ENCODE measurements at places on chromosomes 6 and 20.

DNA sequence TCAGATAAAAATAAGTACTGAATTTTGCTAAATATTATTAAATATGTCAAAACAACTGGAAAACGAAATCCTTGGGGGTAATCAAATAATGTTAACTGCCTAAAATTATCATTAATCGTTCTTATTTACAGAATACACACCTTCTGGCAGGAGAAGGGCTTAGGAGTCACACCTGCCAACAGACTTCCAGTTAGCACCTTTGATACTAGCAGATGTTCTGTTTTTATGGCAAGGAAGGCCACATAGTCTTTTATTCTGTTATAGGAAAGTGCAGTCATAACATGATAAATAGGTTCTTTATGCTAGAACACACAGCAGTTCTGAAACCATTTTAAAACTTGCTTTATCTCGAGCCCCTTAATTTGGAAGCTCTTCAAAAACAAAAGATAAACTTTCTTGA is 464.1 kb downstream of the UTRN start:
- no peak for DNase-seq

- DNase-seq: no peak
These were observed 927.4 kb downstream of the KIF16B start for GRCh38 chr20:15645816-15646215.

DNA sequence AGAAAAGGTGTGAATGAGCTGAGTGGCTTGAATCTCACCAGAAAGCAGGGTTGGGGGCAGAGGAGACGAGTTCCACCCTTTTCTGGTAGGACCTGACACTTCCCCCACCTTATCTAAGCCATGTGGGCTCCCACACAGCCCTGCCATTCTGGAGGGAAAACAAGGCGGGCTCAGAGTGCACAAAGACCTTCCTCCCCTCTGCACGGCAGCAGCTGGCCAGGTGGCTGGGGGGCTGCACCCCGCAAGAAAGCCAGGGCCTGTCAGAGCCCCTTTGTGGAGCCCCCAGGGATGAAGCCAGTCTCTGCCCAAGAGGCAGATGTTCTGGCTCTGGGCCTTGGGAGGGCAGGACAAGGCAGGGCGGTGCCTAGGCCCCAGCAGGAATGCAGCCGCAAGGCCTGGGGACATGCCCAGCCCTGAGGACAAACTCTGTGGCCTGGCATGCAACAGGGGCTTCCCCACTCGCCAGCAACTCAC is 48.4 kb upstream of the DSN1 start:
- DNase-seq: no peak

GRCh38 chr6:28563430-28564095 is 37.9 kb downstream of the GPX5 start:
- DNase-seq: no peak

DNA sequence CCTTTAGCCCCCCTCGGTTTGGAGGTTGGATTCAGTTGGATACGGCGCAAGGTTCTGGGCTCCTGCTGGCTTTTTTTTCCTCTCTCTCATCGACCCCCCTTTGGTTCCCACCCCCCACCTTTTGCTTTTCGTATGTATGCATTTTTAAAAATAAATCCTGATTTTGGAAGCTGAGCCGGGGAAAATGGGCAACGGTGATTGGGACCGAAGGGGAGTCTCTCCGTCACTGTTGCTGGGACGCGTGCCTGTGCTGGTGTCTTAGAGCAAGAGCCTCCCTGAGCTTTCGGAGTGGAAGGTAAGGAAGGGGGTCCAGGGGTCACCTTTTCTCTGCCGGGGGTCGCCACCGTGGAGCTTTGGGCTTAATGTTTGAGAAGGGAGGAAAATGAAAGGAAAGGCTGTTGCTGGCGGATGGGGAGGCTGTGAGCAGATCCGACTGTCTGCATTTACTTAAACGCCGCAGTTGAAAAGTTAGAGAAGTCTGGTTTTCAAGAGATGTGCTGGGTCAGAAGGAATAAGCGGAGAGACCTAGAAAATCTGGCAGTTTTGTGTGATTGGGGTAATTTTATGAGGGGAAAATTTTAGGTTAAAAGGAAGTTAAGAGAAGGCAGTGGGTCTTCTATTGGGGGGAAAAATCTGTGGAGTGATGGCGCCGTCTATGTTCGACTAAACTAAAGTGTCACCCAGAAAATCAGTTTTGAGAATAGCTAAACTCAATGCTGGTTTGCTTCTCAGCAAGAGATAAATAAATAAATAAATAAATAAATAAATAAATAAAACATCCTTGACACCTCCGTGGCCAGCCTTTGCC is 828 bp downstream of the ADGRB3 start:
- DNase-seq: no peak

DNA sequence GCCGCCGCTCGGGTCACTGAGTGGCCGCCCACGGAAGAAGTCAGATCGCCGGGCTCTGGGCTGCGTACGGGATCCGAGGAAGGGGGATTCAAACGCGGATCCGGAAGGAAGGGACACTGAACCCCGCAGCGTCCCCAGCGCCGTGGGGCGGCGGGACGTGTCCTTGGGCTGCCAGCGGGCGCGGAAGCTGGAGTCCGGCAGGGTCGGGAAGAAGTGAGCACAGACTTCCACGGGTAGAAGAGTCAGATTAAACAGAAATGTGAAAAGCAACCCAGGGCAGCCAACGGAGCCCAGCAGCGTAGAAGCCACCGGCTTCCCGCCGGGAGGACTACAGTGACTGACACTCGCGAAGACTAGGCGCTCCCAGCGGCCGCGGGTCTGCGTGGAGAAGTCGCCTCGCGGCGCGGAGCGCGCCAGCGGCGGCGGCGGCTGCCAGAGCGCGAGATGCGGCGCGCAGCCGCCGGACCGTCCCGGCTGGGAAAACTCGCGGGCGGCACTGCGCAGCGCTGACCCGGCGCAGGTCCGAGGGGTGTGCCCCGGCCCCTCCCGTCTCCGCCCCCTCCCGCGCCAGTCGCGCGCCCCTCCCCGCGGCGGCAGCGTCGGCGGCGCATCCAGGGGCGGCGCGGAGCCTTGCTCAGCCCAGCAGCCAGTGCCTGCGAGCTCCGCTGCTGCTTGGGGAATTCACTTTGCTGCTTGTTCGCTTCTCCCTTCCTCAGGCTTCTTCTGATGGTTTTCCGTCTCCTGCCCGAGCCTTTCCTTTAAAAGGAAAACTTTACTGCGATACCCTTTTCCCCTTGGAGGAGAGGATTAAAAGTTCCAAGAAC is at the start of gene SAMD5:
Gene SAMD5 (plus strand): TSS at position 649 of the 824 bp plus-strand sequence. CDS start 239 bp downstream, outside the sequence.
- DNase-seq: no peak

DNA sequence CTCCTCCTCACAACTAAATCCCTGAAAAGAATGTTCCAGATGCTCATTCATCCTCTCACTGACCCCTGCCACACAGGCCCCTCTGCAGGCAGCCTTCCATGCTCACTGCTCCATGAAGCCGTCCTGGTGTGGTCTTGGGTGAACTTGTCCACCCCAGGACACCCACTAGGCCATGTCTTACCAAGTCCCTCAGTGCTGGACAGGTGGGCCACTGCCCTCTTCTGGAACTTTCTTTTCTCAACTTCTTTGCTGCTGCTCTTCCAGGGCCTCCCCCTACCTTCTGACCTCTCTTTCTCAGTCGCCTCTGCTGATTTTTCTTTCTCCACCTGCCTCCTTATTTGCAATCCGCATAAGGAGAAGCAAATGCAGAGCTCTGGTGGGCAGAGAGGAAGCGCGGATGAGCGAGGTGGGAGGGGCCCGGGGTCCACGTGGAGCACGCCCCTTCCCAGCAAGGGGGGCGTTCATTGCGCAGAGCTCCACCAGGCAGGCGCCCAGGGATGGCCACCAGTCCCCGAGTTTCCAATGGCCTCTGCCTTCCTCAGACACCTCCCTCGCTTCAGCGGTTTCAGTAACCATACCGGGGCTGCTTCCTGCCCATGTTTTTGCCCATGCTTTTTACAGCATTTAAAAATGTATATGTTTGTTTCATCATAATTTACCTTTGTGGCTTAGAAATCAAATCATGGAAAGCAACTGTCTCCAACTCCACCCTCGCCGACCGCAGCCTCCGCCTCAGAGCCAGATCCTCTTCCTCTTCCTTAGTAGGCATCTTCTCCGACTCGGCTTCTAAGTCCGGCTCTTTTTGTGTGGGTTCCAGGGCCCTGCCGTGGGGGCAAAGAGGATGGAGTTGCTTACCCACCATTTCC is 129.6 kb downstream of the ZDHHC14 start:
- no peak for DNase-seq

GRCh38 chr20:32364554-32365208 is 6.5 kb downstream of the ASXL1 start:
- DNase-seq: no peak

- no peak for DNase-seq
These were observed 96.4 kb downstream of the BANF2 start for GRCh38 chr20:17796091-17796563.

- no peak for DNase-seq
These were observed 42.0 kb downstream of the PREX1 start for GRCh38 chr20:48785801-48786200.

GRCh38 chr20:44495802-44496481 is 20.3 kb downstream of the TTPAL start:
- DNase-seq: peak; percentile 32

DNA sequence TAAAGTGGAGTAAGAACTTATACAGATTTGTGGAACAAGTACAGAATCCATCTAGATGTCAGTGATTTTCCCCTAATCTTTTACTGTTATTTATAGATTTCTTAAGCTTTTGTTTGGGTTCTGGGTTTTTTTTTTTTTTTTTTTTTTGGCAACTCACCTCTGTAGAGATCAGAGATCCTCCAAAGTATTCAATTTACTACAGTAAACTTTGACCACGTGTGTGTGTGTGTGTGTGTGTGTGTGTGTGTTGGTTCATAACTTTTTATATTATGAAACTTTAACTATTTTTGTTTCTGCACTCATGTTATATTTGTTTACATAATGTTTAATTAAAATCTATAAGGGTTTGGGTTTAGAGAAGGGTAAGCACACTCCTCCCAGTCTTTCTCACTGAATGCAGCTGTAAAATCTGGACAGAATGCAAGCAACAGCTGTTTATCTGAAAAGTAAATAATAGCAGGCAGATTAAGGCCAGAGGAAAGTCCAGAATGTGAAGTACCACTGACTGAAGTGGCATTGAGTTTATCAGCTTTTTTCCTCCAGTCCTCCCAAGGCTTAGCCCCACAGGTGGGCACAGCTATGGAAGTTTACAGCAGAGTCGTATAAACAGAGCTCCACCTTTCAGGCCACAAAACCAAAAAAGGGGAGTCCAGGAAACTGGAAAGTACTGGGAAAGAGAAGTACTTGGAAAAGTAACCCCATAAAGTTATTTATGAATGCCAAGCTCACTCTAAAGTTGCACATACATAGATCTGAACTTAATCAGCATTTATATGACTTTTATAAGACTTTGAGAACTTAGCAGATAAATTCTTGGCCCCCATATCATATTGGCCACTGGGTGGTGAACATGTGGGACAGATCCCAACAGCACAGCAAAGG is 43.0 kb upstream of the CD2AP start:
- no peak for DNase-seq

GRCh38 chr20:58930496-58930895 is 50.6 kb upstream of the NELFCD start:
- no peak for DNase-seq

DNA sequence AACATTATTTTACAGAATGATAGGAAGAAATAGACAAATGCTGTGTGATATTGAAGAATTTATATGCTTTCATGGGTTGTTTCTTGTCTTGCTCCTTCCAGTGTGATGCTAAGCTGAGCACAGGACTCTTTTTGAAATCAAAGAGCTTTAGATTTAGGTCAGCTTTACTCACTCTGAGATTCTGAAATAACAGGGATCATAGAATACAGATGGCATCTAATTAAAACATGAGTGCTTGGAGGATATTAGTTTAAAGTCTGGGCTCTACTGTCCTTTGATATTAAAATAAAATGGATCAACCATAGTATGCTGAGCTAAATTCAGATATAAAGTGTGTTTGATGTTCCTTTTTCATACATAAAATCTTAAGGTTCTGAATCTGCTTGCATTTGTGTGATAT is 29.6 kb downstream of the MLIP start:
- no peak for DNase-seq

GRCh38 chr6:143112084-143112768 is 51.5 kb downstream of the AIG1 start:
- DNase-seq: no peak

DNA sequence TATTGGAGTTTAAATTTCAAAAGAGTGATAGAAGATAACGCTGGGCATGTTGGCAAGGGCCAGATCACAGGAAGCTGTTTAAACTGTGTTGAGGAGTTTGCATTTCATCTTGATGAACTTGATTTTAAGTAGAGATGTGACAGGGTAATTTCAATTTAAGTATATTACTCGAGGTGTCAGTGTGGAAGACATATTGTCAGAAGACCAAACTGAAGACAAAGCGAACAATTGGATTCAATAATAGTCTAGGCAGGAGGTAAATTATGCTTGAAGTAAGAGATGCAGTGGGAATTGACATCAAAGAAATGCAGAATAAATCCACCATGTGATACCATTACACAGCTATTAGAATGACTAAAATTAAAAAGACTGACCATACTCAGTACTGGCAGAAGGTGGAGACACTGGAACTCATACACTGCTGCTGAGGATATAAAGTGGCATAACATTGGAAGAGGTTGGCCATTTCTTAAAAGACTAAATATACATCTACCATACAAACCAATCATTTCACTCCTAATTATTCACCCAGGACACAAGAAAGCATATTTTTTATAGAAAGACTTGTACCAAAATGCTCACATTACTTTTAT is 240.8 kb downstream of the ARHGAP18 start:
- no peak for DNase-seq

DNA sequence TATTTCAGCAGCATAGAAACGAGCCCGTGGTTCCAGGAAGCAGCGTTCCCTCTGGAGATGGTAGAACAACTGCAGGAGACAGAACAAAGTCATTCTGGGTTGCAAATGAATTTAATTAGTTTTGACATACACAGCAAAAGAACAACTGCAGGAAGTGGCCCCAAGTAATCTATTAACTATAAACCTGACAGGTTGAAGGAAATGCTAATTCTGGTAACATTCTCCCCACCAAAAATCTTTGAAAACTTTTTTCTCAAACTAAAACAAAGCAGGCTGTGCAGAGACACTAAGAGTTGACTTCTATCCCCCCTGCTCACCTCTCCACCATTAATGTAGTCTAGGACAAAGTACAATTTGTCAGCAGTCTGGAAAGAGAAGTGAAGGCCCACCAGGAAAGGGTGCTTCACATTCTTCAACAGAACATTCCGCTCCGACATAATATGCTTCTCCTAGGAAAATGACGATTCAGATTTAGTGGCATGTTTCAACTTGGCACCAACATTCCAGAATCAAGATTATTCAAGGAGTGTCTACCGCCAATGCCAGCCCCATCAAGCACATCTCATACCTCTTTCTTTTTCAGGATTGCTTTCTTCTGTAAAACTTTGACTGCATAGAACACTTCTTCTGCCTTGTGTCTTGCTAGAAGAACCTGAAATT is 120.4 kb upstream of the SLC2A12 start:
- no peak for DNase-seq

DNA sequence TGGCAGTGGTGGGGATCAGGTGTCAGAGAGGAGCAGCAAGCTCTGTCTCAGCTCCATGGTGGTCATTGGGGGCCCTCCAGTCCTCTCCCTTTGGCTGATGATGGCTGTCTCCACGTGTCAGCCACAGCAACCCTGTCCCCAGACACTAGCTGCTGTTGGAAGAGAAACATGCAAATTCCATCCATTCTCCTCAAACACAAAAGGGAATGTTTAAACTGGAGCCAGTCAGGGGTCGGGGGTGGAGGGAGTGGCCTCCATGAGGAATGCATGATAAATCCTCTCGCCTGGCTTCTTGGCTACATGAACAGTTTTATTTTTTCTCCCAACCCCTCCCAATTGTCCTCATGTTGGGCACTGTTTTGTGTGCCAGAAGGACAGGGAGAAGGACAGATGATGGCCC is 86.4 kb downstream of the EDN3 start:
- no peak for DNase-seq

GRCh38 chr6:33317669-33318425 is at the start of gene ZBTB22:
Gene ZBTB22 (minus strand): TSS chr6:33317744. CDS start chr6:33316916, 828 bp downstream.
- DNase-seq: peak; percentile 93

Data from T-helper 1 cell (primary cell).